Urinary bladder (tissue), 4 donors: ENCODE measurements at places on chromosomes 6 and 20.

DNA sequence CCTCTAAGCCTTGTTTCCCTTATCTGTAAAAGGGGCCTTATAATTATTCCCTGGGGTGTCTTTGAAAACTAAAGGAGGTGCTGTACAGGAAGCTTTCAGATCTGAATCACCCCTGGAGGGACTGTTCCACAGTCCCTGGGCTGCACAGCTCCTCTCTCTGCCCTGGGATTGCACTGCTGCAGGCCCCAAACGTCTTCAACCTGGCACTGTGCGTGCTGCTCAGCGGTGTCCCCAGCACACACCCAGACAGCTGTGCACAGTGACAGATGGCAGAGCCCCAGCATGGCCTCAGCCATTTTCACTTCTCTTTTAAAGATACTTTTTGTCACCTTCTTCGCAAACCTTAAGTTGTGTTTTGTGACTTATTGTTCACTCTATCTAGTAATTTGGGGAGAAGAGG lies 50.7 kb upstream of the INSM1 start:
- DNase-seq, result no peak

- DNase-seq, result no peak
Measured at GRCh38 chr6:106637051-106637716, 7.8 kb downstream of the QRSL1 start.

DNA sequence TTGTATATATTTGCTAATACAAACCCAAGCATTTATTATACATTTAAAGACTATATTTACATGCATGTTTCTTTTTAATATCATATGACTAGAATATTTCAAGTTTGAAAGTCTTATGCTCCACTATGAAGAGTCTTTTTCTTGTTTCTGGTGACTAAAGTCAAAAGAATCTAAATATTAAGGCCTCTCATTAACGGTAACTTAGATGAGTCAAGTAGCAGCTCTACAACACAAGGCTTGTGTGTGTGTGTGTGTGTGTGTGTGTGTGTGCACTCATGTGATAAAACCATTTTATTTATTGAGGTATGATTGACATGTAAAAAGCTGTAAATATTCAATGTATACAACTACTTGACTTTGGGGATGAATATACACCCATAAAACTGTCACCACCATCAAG lies 275.6 kb downstream of the TFAP2B start:
- no peak for DNase-seq

DNA sequence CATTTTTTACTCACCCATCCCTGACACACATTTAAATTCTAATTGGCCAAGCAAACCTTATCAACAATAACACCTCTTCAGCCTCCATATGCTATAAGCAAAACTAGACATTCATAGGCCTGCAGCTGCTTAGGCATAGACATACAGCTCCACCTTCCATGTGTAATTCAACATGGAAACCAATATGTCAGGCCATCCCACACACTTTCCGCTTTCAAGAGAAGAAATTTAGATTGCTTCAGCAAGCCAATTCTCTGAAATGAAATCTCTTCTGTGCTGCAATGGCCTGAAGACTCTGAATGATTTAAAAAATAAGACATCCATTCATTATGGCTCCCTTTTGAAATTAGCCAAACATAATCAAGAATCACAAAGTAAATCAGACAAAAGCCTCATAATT lies 4.5 kb upstream of the RAB22A start:
- DNase-seq, result no peak
